ENCODE measurements at places on chromosomes 6 and 20.

- no peak for DNase-seq
Measured at GRCh38 chr20:38674092-38674764, 50.1 kb upstream of the SLC32A1 start.

DNA sequence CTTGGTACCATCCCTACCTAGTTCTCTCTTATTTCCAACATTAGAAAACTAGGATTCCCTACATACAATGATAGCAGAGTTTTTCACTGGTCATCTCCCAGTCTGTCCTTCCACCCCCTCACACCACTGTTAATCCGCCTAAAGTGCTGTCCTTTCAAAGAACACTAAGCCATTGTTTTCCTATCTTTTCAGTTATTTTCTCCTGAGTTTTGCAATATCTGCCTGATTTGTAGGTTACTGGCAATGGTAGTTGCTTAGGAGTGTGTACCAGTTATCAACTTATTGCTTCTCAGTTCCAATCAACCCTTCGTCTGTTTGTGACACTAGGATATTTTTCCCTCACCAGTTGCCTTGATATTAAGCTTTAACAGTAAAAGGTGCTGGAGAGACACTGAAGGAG lies 135.0 kb downstream of the EPM2A start:
- no peak for DNase-seq

GRCh38 chr6:74100719-74101287 lies 404.8 kb downstream of the CD109 start:
- DNase-seq, result no peak

GRCh38 chr6:22794844-22795243 lies 225.5 kb downstream of the HDGFL1 start:
- no peak for DNase-seq

GRCh38 chr6:167121335-167121841 lies 1.5 kb upstream of the CCR6 start:
- no peak for DNase-seq

GRCh38 chr20:20150241-20150640 lies 97.9 kb downstream of the CFAP61 start:
- no peak for DNase-seq

GRCh38 chr6:148404456-148405054 lies 61.9 kb downstream of the SASH1 start:
- DNase-seq, result no peak

GRCh38 chr20:52529826-52530225 lies 338.2 kb upstream of the ZFP64 start:
- DNase-seq, result no peak

- DNase-seq, result no peak
Measured at GRCh38 chr6:52390361-52390727, 28.4 kb downstream of the PAQR8 start.

DNA sequence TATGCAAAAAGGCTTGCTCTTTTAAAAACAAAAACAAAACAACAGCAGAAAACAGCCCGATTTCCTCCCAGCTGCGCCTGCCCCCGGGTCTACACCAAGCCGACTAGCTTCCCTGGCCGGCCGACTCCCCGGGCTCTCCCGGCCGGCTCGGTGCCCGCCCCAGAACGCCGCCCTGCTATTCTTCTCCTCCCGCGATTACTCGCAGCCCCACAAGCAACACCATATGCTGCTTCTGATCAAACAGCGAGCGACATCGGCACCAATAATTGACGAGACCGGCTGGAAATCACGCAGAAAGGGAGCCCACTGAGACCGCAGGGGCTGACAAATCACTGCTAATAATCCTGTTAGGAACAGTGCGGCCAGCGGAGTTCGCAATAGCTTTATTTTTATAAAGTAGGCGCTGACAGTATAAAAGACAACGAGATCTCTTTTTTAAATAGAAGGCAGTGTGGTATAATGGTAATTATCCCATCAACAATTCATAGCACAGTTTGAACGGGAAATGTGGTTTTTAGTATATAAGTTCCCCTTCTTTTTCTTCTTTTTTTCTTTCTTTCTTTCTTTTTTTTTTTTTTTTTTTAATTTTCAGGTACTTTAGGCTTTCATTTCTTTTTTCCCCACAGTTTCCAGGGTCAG lies 3.3 kb downstream of the SIM1 start:
- DNase-seq, result no peak

DNA sequence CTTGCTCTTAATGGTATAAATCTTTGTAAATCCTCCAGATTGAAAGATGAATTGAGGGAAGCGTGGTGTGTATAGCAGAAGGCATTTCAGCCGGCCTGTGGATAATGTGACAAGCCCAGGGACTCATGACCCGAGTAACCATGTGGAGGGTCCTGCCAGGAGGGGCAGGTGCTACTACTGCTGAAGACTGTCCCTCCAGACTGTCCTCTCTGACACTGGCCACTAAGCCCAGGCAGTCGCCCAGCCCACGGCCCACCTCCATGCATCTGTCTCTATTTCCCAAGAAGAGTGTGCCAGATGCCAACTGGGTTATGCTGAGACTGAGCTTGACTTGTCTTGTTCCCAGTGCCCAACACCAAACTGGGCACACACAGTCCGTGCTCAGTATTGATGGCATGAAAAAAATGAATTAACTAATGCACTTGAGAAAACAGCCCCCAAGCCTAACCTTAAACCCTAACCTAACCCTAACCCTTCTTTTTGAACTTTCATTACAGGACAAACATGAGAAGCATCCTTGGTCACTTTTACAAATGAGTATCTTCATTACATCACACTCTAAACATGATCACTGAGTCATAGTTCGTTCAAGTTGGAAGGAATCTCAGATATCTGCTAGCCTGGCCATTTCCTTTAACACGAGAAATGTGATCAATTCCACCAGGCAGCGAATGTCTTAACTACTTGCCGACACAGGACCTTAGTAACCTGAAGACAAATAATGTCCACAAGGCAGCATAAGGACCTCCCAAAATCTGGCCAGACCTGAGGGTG lies 182.2 kb upstream of the RREB1 start:
- no peak for DNase-seq

GRCh38 chr6:50093938-50094272 lies 44.2 kb upstream of the DEFB112 start:
- no peak for DNase-seq

DNA sequence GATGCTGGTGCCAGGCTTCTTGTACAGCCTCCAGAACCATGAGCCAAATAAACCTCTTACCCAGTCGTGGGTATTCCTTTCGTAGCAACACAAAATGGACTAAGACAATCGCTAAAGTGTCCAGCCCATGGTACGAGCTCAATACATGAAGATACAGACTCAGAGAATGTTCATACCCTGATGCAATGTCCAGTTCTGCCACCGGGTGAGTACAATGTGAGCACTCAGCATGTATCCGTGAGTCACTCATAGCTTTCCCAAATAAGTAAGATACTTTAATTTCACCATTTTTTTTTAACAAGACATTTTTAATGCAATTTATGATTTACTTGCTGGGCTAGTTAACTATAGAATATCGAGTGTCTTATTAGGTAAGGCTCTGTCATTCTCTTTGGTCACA lies 26.7 kb upstream of the PDE10A start:
- DNase-seq, result no peak

DNA sequence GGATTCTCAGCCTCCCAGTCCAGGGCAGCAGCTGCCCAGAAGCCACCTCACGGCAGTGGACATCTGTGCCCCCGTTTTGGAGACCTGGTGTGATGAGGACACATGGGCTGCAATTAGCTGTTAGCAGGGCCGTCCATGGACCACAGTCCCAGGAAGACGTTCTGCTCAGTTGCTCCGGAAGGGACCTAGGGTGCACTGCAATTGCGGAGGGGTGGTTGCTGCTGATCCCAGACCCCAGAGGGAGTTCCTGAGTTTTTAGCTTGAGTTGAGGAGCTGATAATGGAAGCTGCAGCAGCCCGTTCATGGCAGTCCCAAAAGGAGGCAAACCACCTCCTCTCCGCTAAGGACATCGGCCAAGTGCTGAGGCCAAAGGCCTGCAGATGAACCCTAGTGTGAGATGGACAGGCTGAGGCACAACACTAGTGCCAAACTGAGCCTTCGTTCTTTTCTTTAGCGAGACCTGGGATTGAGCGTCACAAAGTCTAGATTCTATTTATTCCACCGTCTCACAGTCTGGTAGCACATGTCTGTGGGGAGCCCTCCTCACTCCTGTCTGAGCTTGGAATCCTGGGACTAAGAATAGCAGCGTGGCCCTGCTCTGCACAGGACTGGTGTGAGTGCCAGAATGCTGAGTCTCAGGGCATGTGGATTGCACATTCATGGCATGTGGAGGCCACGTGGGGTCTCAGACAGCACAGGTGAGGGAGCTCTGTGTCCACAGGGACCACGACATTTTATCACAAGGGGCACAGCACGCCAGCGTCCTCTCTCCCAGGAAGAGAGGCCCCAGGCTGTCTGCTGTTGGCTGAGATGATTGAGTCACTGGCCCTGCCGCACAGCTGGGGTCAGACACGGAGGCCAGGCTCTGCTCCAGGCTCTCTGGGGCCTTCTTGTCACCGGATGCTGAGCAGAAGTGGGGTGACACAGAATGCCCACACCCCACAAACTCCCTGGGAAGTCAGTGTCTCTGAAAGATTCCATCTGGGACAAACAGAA lies 113.4 kb downstream of the PSMB1 start:
- no peak for DNase-seq

GRCh38 chr20:25489221-25489871 lies 81.9 kb downstream of the GINS1 start:
- DNase-seq, result no peak

GRCh38 chr6:108736002-108736361 lies 112.2 kb upstream of the ARMC2 start:
- DNase-seq, result no peak

DNA sequence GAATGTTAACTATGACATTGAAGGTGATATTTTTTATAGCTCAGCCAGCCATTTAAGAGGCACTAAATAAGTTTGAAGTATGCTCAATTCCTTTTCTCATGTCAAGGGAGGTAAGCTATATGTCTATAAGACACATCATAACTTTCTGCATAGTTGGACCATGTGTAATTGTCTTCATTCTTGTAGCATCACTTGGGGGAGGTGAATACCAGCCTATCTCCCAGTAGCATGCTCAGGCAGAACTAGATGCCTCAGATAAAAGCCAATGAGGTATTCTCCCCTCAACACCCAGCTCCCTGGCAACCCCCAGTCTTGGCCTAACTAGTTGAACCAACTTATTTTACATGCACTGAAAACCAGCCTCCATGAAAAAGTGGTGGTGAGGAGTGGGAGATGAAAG lies 158.3 kb upstream of the JAG1 start:
- no peak for DNase-seq

DNA sequence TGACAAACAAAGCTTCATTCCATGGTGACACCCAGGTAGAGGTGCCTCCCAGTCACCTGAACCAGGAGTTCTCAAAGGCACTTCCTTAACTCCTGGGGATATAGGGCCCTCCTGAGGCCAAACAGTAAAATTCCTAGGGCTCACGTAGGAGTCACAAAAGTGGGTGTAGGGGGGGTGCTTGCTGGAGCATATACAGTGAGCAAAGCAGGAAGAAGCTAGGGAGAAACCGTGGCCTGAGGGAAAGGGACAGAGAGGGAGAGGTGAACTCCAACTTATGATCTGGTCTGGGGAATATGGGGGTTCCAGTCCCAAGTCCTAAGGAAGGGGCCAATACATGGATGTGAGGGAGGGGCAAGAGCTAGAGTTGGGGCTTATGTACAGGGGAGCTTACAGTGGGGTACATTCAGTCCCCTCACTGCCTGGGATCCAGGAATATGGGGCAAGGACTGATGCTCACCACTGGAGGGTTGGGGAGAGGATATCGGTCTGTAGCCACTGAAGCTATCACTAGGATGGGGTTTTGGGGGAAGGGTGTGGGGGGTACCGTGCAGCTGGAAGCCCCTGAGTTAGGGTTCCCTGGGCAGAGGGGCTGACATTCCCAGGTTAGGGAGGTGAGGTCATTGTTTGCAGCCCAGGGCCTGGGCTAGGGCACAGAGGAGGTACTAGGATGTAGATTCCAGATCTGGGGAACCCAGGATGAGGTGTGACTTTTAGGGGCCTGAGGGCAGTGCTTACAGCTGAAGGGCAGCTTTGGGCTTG lies 950 bp downstream of the PEDS1 start:
- DNase-seq, result no peak

GRCh38 chr6:149271348-149272340 lies 45.9 kb upstream of the TAB2 start:
- DNase-seq, result no peak

GRCh38 chr20:37948956-37949355 lies 46.0 kb downstream of the VSTM2L start:
- no peak for DNase-seq

DNA sequence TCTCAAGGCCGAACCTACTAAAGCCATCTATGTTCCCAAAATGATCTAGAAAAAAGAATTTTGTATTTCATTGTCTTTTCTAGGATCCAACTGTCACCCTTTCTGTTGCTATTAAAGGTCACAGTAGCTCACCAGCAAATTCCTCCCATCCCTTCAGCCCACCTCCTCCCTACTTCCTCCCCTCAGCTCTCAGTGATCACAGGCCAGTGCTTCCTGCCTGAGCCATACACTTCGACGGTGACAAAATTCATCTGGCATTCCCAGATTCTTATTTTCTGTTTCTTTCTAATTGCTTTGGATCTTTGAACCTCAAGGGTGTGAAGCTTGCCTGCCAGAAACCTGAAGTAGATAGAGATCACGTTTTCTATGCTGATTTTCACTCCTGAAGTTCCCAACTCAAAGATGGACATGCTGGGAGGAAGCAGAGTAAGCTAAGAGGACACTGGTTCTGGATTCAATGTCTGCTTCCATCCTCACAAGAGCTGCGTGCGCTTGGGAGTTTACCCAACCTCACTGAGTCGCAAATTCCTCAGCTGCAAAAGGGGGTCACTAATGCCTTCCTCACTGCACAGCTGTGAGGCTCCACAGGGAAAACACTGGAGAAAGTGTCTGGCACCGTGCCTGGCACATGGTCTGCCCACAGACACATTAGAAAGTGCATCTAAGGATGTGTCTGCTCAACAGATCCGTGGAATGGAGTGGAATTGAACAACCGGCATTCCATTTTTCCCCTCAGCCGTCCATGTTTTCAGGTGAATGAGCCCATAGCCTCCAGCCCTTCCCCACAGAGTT lies 34.5 kb downstream of the MDGA1 start:
- DNase-seq, result no peak

GRCh38 chr20:2865630-2866029 lies 7.7 kb upstream of the PTPRA start:
- no peak for DNase-seq

DNA sequence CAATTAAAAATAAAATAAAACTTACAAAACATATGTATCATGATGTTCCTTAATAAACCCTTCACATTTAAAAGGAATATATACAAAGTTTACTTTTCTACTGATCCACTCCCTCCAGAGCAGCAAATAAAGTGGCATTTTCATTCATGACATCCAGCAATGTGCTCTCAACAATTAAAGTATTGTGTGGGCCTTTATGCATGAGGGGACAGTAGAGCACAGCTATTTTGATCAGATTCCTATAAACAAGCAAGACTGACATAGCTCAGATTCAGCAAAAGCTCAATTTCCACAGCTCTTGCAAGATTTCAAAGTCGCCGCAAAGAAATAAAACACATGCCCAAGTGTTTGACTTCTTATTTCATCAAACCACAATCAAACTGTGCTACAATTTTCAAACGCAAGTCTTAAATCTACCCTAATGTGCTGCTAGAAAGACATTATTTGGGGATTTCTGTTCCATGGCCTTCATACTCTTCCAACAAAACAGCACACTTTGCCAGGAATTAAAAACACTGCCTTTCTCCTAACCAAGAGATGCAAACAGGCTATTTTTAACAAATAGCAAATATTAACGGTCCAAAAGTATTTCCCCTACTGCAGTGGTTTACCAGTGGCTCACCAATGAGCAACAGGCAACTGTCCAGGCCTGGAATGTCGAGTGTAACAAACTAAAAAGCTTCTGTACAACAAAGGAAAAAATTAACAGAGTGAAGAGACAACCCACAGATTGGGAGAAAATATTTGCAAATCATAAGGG lies 52.3 kb downstream of the MBOAT1 start:
- no peak for DNase-seq

GRCh38 chr6:54020334-54020733 lies 90.9 kb upstream of the MLIP start:
- DNase-seq, result no peak

All from forelimb muscle (tissue), 1 donor.